ENCODE measurements at places on chromosomes 7 and 10. TPM values are rescaled to one million over a fixed set of nuclear protein-coding genes. Genes with fewer than 3 reads are reported as not detected.

- ATAC-seq: no peak
Measured at GRCh38 chr10:124174673-124175645, 81.6 kb upstream of the CHST15 start.

GRCh38 chr7:122544463-122544862 lies 154.5 kb downstream of the RNF133 start:
- ATAC-seq: no peak

The KLLN gene
- total RNA-seq: 0.60 TPM

DNA sequence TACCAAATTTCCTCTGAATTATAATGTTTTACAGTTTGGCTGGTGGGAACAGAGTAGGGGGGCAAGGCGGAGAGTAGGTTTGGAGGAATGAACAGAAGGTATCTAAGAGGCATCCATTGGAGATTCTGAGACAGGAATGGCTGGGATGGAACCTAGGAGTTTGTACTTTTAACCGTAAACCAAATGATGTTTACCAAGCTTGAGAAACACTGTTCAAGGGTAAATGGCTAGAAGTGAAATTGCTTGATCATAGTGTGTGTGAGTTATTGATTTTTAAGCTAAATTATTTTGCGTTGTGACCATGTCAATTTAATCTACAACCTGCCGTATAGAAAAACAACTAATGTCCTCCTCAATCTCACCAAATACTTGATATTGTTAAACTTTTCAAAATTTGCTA lies 306.4 kb upstream of the PHYHIPL start:
- no peak for ATAC-seq

- no peak for ATAC-seq
Measured at GRCh38 chr10:21655236-21655635, 121.2 kb downstream of the MLLT10 start.

- no peak for ATAC-seq
Measured at GRCh38 chr7:70953331-70953741, 178.6 kb upstream of the GALNT17 start.

GRCh38 chr10:53102424-53102823 lies 329.8 kb upstream of the MBL2 start:
- ATAC-seq: no peak
